Spinal cord (tissue), 10 donors: ENCODE measurements at places on chromosomes 6 and 20. TPM values are rescaled to one million over a fixed set of nuclear protein-coding genes. Genes with fewer than 3 reads are reported as not detected.

Gene MMS22L
- polyA plus RNA-seq, result 6.9 TPM

Gene SRSF6
- 234 TPM for polyA plus RNA-seq

Gene RBBP8NL
- polyA plus RNA-seq, result not detected

Gene CFAP206
- polyA plus RNA-seq, result 6.9 TPM

Gene RNF182
- 37.2 TPM for polyA plus RNA-seq

Gene BTN1A1
- polyA plus RNA-seq, result 0.11 TPM

Gene PPIL1
- 70.1 TPM for polyA plus RNA-seq

Gene PPIL6
- 12.8 TPM for polyA plus RNA-seq

Gene MYBL2
- polyA plus RNA-seq, result 14.8 TPM

Gene PGM3
- 50.7 TPM for polyA plus RNA-seq

Gene MMUT
- polyA plus RNA-seq, result 40.4 TPM

Gene PRRC2A
- 250 TPM for polyA plus RNA-seq

Gene CST1
- not detected for polyA plus RNA-seq

Gene SLC2A4RG
- 79.1 TPM for polyA plus RNA-seq

Gene GPR31
- polyA plus RNA-seq, result not detected

Gene FAM217B
- 23.2 TPM for polyA plus RNA-seq

Gene PTK6
- 1.1 TPM for polyA plus RNA-seq

Gene HRH3
- 10.1 TPM for polyA plus RNA-seq

Gene TMEM170B
- polyA plus RNA-seq, result 43.8 TPM

Gene MUCL3
- polyA plus RNA-seq, result not detected

Gene SAMD10
- polyA plus RNA-seq, result 42.9 TPM

Gene CAP2
- polyA plus RNA-seq, result 21.1 TPM

Gene CRISP3
- not detected for polyA plus RNA-seq

Gene ENPP4
- polyA plus RNA-seq, result 16.0 TPM

Gene RPP40
- 13.5 TPM for polyA plus RNA-seq

Gene CNR1
- polyA plus RNA-seq, result 52.5 TPM

Gene SIRPB2
- 1.5 TPM for polyA plus RNA-seq

Gene TOX2
- 15.1 TPM for polyA plus RNA-seq

Gene C20orf144
- 0.33 TPM for polyA plus RNA-seq

Gene FAM217A
- not detected for polyA plus RNA-seq

Gene MBOAT1
- polyA plus RNA-seq, result 3.7 TPM

Gene PRDM13
- 1.8 TPM for polyA plus RNA-seq

Gene RIMS4
- 50.9 TPM for polyA plus RNA-seq

Gene MEP1A
- 0.09 TPM for polyA plus RNA-seq

Gene BTNL2
- 2.3 TPM for polyA plus RNA-seq

Gene NFKBIL1
- polyA plus RNA-seq, result 26.8 TPM

Gene C6orf118
- 15.0 TPM for polyA plus RNA-seq

Gene NUP43
- 29.4 TPM for polyA plus RNA-seq

Gene CST5
- not detected for polyA plus RNA-seq

Gene BACH2
- polyA plus RNA-seq, result 16.7 TPM

Gene BMP5
- polyA plus RNA-seq, result 3.2 TPM

Gene BPIFB2
- not detected for polyA plus RNA-seq

Gene MYB
- polyA plus RNA-seq, result 2.5 TPM

Gene KHDRBS2
- 10.3 TPM for polyA plus RNA-seq

Gene SULF2
- polyA plus RNA-seq, result 350 TPM

Gene ENPP5
- 5.6 TPM for polyA plus RNA-seq
